ENCODE measurements at places on chromosomes 2 and 18.
A peak's percentile ranks its signal among the peaks of the same experiment; 100 is the strongest.

DNA sequence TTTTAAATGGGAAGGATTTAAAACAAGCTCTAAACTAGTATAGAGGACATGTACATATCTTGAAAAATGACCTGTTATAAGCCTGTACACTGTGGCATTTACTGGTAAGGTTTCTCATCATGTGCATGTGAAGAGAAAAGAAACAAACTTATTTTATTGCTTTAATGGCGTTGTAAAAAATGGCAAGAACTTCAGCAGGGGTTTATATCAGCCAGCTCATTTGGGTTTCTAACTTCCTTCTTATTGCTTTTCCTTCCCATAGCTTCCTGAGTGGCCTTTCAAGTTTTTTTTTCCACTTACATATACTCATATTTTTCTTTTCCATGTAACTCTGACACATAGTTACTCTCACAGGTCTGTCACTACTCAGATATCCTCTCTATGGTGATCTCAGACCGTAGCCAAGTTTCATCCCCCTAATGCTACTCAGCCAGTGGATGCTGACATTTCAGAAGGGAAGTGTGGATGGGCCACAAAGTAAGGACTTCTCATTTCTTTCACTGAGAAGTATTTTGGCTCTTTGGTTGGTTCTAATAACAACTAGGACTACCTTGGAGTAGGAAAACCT lies 198.2 kb downstream of the PARD3B start:
- no peak for DNase-seq

DNA sequence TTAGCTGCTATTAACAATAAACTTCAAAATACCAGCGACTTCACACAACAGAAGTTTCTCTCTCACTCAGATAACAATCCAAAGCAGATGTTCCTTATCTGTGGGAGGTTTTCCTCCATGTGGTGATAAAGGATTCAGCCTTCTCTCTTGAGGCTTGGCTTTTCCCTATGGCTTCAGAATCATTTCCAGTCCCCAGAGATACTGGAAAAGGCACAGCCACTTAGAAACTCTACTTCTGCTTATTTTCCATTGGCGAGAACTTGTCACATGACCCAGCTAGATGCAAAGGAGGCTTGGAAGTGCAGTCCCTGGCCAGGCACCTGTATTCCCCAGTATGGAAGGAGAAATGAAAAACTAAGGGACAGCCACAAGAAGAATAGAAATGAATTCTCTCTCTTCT lies 344.8 kb downstream of the MTX2 start:
- DNase-seq = no peak

GRCh38 chr2:141055531-141055930 lies 1075.3 kb downstream of the LRP1B start:
- DNase-seq = no peak

- no peak for DNase-seq
Observed at GRCh38 chr2:143698888-143699570, 569.8 kb downstream of the ARHGAP15 start.

DNA sequence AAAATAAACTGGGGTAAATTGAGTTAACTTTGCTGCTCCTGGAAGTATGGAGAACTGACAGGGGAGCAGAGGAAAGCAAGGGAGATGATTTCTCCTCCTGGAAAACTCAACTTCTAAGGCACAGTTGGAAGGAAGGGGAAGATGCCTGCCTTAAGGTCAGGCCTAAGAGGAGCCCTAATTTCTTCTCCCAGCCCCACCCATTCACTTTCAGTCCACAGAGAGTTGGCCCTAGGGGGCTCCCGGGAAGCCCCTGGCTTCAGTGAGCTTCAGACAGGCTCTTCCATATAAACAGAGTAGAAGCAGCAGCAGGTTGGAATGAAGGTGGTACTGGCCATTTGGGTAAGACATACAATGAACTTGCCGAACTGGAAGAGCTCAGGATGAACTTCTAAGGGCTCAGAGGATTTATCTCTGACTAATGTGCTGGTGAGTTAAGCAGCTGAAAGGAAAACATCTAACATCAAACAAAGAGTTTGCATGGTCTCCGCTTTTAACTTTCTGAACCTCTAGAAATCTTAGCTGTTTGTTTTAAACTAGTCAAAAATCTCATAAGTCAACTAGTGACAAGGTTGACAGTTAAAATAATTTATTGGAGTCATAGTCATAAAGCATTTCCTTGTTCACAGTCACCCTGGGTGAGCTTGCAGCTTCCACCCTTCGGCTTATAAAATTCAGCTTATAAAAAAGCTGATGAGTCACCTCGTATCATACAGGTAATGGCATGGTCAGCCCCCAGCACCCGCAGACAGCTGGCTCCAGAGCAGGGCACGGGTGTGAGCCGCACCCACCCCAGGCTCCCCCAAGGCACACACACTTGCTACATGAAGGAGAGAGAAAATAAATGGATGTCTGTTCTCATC lies 9.8 kb downstream of the MALL start:
- no peak for DNase-seq

DNA sequence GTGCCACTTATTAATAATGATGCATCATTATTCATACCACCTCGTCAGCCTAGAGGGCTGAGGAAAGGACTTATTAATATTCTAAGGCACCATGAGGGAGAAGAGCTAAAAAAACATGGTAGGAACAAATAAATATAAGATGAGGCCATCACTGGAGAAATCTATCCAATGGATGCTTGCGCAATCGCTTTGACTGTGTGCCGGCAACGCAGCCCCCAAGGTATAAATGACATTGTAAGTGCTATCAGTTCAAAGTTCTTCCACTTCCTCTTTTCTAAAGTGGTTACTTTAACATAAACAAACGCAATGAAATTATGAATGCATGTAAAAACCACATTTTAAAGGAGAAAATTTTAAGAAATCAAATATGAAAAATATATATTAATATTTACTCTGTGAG lies 164.6 kb downstream of the EIPR1 start:
- DNase-seq = no peak

- no peak for DNase-seq
Observed at GRCh38 chr18:48914581-48915251, 36.0 kb downstream of the SMAD7 start.

- no peak for DNase-seq
Observed at GRCh38 chr18:57931038-57931437, 113.0 kb upstream of the NEDD4L start.

GRCh38 chr2:174399171-174399570 lies 3.6 kb downstream of the SCRN3 start:
- no peak for DNase-seq

DNA sequence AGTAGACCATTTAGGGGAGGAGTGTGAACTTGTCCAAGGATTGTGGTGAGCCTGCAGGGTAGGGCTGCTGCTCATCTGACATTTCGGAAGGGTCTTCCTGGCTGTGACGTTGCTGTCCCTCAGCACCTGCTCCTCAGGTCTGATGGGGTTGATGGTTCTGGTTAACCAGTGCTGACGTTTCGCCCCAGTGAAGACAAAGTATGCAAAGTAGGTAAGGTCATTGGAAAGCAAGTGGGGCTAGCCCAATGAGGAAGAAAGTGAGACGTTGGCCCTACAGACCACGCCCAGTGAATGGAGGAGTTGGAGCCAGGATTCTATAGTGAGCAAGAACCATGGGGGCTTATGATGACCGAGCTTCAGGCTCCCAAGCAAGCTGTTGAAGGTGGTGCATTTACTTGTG lies 33.4 kb upstream of the ZNF396 start:
- no peak for DNase-seq

DNA sequence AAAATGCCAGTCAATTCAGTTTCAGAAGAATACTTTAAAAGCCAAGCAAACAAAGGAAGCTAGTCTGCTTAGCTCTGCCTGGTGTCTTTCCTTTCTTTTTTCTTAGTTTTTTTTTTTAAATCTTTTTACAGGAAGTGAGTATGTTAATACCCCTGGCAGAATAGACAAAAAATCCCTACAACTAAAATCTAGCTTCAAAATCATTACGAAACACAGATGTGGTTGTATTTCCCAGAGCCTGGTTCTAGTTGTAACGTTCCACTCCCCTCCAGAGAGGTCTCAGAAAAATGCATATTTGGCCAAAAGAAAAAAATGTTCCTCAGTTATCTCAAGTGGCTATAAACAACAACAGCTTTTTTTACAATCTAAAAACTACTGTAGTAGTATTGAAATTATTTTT lies 202.1 kb upstream of the RND3 start:
- no peak for DNase-seq

- no peak for DNase-seq
Observed at GRCh38 chr2:157460384-157460837, 16.5 kb upstream of the CYTIP start.

DNA sequence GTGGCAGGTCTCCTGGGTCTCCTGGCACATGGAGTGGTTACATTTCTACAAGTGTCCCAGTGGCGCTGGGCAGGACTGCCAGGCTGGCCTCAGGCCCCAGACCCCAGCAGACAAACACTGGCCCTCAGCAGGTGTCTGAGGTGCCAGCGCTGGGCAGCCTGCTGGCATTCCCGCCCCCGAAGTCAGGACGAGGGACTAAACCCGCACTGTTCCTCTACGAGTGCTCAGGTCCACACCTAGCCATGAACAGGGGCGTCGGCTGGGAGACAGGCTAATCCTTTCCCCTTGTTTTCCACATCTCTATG lies 12.8 kb downstream of the SNED1 start:
- no peak for DNase-seq

GRCh38 chr2:20015482-20016083 lies 3.1 kb upstream of the MATN3 start:
- DNase-seq = no peak

DNA sequence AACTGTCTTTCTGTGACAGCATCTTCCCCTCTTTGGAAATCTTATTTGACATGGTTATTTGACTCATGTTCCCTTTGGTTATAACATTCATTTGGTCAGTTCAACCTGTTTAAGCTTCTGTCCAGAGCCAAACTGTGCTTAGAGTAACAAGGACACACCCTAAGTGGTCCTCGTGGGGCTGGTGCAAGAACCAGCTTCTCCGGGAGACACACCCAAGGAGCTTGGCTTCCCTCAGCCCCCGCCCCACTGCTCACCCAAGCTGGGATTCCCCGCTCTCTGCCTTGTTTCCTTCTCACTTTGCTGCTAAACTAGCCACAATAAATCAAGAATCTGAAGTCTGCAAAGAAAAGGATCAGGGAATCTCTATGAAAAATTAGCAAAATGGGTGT lies 1.4 kb downstream of the SCYGR3 start:
- DNase-seq = no peak

DNA sequence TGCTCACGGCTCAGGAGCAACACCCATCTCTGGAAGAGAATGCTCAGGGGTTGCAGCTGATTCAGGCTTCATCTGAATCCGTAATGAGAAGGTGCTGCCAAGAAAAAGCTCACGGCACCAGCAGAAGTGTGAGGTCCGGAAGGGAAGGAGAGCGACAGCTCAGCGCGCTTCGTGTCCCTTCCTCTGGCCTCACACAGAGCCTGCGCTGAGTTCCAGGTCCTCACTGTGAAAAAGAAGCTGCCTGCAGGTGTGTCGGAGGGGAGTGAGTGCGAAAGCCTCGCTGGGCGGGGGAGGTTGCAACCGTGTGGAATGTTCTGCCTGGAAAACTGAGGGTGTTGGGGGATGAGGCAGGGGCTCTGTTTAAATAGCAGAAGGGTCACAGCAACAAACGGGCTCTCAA lies 76.2 kb upstream of the TWIST2 start:
- DNase-seq = no peak

DNA sequence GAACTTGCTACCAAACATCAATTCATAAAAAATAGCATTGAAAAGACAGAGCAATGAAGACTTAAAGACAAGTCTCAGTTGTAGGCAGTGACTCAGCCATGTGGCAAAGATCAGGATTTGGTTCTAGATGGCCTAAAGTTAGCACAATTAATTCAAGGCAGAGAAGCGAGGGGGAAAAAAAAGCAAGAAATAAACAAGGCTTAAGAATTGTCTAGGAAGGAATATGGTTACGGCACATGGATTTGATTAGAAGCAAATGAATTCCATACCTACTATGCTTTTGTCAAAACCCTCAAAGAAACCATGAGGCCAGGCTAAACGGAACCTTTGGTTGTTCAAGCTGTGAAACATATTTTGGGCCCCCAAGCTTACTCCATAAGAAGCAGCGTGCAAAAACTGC lies 362.2 kb upstream of the KCNH7 start:
- DNase-seq = no peak

DNA sequence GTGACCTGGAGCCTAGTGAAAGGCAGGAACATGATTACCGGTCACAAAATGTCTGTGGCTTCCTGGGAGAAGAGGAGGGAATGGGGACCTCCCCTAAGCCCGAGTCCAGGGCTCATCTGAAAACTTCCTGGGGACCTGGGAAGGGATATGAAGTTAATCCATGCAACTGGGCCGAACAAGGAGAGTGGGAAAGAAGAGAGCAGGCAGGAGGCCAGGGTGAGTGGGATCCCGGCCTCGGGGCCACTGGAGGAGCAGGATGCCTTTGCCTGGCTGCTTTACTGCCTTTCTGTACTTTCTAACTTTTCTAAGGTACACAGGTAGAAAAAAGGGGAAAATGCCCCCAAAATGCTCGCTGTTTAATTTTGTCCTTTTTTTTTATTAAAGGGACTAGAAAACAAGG lies 43.4 kb upstream of the MAL start:
- no peak for DNase-seq

DNA sequence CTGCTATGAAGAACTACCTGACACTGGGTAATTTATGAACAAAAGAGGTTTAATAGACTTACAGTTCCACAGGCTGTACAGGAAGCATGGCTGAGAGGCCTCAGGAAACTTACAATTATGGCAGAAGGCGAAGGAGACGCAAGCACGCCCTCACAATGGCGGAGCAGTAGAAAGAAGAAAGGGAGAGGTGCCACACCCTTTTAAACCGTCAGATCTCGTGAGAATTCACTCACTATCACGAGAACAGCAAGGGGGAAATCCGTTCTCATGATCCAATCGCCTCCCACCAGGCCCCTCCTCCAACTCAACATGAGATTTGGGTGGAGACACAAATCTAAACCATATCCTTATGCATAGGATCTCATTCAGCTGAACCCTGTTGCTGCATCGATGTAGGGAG lies 84.6 kb upstream of the ZNF532 start:
- no peak for DNase-seq

DNA sequence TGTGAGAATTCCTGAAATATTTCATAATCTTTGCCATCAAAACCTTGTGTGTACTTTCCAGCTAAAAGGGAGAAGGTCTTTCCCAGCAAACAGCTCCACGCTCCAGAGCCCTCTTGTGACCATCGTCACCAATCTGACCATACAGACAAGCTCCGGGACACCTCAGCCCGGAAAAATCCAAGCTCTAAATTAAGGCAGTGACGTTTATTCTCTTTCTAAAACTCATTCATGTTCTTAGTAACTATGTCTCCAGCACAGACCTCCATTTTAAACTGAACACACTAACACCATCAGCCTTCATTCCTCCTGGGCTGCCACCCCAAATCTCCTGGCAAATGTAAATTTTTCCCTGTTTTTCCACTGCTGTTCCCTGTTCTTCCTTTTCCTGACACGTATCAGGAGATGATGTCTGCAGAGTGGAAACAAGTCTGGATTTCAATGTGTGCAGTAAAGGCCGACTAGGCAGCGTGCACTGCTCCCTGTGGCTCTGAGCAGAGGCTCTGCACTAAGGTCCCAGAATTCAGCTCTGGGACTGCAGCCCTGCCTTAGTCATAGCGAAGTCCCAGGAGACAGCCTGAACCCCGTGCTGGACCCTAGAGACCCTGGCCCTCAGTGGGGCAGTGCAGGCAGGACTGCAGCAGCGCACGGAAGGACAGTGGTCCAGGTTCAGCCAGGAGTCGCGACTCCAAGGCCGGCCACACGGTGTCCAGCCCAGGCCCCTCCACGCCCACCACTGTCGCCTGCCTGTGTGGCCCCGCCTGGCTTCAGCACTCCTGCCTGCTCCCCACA lies 452.5 kb upstream of the SALL3 start:
- DNase-seq = no peak

- peak; percentile 25 for DNase-seq
Observed at GRCh38 chr2:88765154-88765888, 73.8 kb downstream of the RPIA start.

- no peak for DNase-seq
Observed at GRCh38 chr2:223365158-223365679, 236.9 kb downstream of the SCG2 start.

- DNase-seq = no peak
Observed at GRCh38 chr2:168956392-168956791, 55.3 kb downstream of the G6PC2 start.

Measured in activated CD8-positive, alpha-beta memory T cell treated with anti-CD3 and anti-CD28 coated beads for 4 hours (primary cell).